ENCODE measurements at places on chromosomes 5 and 9.

GRCh38 chr9:42386477-42386876 is 203.0 kb downstream of the SPATA31A6 start:
- no peak for DNase-seq

DNA sequence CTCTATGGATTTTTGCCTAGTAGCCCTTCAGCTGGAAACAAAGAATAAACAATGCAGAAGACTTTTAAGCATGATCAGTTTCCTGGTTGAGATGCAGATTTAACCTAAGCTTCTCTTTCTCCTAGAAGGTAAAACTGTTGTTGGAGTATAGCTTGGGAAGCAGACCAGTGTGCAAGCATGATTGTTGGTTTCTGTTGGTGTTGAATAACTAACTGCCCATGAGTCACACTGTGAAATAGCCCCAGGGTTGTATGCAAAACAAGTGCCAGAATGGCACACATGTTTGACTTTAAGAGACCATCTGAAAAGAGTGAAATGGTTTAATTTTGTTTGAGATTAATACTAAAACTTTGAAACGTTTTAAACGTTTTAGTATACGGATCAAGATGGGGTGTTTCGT is 227.1 kb downstream of the ARHGEF28 start:
- peak; percentile 21 for DNase-seq

GRCh38 chr9:133499892-133500270 is 21.0 kb upstream of the SLC2A6 start:
- no peak for DNase-seq

- DNase-seq: no peak
These were observed 143.7 kb downstream of the PTTG1 start for GRCh38 chr5:160565376-160565775.

GRCh38 chr5:122385808-122386207 is 73.8 kb downstream of the SNCAIP start:
- DNase-seq: no peak

- peak; percentile 76 for DNase-seq
These were observed 246.5 kb downstream of the SYK start for GRCh38 chr9:91047993-91048607.

DNA sequence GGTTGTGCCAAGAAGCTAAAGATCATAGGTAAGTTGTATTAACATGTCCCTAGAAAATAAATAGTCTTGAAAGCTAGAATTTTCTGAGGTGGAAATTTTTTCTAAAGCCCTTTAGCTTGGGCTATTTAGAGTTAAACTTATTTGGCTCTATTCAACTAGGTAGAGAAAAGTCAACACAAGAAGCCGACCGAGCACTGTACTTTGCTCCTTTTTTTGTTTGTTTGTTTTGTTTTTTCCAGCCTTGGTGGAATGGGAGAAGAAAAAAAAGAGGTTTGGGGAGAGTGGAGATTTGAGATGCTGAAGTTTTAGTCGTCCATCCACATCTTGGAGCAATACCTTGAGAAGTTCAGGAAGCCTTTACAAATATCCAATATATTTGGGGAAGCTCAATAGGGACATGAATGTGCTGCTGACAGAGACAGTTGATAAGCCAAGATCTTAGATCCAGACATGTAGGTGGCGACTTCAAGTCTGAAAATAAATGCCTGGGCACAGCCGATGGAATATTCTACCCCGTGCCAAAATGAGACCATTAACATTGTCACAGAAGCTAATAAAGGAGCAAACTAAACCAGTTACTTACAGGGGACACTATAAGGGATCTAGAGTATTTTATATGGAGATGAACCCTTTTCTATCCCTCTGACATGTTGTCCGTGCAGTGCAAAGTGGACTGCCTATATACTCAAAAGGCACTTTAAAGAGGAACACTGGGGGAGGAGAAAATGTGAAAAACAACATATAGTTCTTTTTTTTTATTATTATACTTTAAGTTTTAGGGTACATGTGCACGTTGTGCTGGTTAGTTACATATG is 466.1 kb downstream of the PTPRD start:
- DNase-seq: no peak

DNA sequence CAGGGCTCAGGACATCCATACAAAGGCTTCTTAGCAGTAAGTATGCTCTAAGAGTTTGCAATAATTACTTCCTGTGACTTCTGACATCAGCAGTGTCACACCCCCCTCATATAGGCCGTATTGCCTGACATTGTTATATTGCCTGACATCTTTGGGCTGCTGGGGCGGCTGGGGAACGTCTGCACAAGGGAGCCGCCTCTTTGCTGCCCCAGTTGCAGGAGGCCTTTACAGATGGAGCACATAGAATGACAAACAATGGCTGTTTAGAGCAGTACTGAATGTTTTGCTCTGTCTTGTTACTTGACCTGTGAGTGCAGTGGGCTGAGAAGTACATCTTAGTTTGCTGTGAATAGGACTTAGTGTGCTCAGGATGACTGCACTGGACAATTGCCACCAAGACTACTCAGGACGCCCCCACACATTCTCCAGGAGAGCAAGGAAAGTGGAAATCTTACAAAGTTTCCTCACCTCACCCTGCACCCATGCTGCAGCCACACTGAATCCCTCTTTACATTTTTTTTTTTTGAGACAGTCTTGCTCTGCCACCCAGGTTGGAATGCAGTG is 65.4 kb upstream of the SPOCK1 start:
- peak; percentile 10 for DNase-seq

- no peak for DNase-seq
These were observed 400.8 kb upstream of the IRX4 start for GRCh38 chr5:2283481-2284045.

DNA sequence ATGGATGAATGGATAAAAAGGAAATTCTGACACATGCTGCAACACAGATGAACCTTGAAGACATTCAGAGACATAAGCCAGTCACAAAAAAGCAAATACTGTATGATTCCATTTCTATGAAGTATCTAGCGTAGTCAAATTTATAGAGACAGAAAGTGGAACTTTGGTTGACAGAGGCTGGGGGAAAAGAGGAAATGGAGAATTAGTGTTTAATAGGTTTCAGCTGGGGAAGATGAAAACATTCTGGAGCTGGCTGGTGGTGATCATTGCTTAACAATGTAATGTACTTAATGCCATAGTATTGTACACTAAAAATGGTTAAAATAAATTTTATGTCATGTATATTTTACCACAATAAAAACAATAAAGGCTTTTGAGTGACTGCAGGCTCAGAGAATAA is 24.2 kb downstream of the PPIC start:
- DNase-seq: no peak

- no peak for DNase-seq
These were observed 2.9 kb upstream of the ZMYND19 start for GRCh38 chr9:137593176-137593575.

DNA sequence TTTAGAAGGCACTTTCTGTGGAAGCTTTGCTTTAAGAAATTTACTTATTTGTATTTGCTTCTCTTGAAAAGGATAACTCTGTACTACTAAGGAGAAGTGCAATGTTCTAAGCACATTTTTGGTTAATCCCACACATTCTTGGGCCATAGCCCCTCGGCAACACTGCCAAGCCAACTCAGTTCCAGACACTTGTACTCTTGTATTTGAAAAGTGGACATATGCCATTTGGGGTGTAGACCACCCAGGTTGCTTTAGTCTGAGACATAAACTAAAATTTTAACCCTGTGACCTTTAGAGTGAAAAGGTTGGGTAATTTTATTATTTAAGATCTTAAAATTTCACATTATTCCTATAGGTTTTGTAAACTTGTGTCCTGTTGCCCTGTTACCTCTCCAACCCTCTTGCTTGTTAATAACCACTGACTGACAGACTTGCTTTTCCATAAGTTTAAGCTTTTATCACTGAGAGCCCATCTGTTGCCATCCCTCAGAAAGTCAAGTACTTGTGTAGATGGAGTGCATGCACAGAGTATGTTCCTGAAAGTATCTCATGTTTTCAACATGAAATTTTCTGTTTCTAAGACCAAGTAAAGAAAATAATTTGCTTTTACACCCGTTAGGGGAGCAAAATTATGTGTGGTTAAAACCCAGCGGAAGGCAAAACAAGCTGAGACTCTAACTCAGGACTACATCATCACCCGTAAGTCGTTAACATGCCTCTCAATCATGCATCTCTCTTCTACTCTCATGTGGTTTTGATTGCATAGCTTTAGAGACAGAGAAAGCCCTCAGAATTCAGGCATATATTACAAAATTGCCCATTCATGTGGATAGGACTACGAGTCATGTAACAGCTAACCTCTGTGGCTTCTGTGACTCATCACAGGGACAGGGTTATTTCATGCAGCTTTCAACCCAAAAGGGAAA is 117.3 kb downstream of the GDNF start:
- DNase-seq: peak; percentile 77

- DNase-seq: no peak
These were observed 14.5 kb downstream of the SLC23A1 start for GRCh38 chr5:139368613-139369012.

DNA sequence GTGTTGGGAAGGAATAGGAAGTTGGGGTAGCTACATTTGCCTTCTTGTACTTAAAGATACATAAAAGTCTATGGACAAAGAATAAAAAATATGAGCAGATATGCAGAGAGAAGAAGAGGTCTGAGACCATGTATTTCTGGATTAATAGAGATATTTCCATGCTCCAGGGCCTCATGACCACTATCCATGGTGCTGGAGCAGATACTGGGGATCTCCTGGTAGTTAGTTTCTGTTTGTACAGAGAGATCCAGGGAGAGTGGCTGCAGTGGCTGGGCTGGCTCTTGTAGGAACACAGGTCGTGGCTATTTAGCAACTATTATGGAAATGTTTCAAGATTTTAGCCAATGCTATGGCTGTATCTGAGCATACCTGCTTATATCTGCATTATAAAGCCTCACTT is 184.2 kb upstream of the TMEM161B start:
- no peak for DNase-seq

DNA sequence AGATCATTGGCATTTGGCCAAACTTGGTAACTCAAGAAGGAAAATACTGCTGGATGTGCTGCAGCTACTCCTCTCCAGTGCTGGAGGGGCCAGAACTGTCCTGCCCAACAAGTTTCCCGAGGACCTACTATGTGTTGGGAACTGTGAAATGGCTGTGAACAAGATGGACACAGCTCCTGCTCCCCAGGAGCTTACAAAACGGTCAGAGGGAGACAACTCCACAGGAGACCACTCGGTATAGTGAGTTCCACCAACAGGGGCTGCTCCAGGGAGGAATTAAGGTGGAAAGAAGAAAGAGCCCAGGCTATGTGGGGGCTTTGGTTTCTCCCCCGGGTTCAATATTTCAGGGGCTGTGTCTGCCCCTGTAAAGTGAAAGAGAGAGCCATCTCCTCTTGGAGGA is 78.8 kb downstream of the GNA14 start:
- DNase-seq: no peak

- DNase-seq: peak; percentile 3
These were observed 472.0 kb downstream of the ACTL7B start for GRCh38 chr9:108383796-108384195.

GRCh38 chr5:151490627-151491026 is 43.2 kb downstream of the SLC36A1 start:
- no peak for DNase-seq

GRCh38 chr9:68841276-68842052 is 136.4 kb downstream of the PIP5K1B start:
- DNase-seq: no peak

GRCh38 chr9:71748280-71748743 is 20.0 kb downstream of the CEMIP2 start:
- peak; percentile 84 for DNase-seq

DNA sequence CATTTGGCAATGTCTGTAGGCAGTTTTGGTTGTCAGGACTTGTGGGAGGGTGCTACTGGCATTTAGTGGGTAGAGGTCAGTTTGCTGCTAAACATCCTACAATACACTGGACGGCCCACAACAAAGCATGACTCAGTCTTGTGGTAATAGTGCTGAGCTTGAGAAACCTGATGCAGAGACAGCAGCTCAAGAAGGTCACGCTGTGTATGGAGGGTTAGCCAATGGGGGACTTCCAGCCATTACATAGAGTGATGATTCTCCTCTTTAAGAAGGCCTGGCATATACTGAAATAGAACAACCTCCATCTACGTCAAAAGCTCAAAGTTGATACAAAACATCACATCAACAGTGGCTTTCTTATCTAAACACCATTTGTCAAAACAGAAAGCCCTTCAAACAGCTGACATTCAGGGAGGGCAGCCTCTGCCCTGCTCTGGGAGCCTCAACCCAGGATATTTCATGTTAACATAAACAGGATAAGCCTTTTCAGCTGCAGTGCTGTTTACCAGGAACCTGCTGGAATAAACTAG is 143.0 kb downstream of the GPBP1 start:
- peak; percentile 99 for DNase-seq

DNA sequence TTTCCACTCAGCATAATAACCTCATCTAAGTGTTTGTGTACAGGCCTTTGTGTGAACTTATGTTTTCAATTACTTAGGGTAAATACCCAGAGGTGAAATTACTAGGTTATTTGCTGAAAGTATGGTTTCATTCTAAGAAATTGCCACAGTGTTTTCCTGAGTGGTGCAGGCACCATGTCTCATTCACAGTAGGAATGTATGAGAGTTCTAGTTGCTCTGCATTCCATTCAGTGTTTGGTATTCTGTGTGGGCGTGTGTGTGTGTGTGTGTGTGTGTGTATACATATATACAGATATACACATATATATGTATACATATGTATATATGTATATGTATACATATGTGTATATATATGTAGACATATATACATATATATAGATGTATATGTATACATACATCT is 8.8 kb upstream of the SVEP1 start:
- no peak for DNase-seq

DNA sequence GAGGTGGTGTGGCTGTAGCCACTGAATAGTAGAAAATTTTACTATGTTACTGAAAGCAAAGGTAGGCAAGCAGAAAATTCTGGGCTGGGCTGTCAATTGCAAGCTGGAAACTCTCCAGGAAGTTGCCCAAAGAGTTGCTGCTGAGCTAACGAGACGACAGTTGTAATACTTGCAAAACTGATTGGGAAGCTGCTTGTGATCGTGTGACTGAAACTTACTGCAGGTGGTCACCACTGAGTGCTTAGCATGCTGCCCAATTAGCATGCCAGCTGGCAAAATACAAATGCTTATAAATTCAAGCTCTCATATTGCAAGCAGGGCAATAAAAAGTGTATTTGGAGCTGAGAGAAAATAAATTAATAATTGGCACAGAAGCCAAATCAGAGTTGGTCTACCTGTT is 758.5 kb upstream of the EDIL3 start:
- DNase-seq: no peak

DNA sequence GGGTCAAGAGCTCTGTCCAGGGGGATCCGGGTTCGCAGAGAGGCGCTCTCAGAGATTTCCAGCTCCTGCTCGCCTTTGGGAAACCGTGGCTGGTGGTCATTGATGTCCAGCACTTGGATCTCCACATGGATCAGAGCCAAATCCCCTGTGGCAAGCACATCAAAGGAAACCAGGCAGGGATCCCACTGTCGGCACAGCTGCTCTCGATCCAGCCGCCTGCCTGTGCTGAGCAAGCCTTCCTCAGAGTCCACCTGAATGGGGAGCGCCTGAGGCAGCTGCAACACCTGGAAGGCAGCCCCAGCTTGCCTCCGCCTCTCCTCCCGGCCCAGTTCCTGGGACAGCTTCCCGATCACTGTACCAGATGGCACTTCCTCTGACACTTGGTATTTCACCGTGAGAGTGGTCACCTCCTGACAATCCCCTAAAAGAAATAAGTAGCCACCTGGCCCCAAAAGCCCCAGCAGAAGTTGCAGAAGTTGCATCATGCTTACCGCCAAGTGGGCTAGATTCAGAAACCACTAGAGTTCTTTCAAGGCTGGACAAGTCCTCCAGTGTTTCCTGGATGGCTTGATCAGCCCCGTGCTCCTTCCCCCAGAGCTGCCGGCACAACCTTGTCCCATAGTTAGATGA is 520 bp downstream of the PCDH12 start:
- DNase-seq: no peak
